ENCODE measurements at places on chromosomes 11 and 22.
A peak's percentile ranks its signal among the peaks of the same experiment; 100 is the strongest.

DNA sequence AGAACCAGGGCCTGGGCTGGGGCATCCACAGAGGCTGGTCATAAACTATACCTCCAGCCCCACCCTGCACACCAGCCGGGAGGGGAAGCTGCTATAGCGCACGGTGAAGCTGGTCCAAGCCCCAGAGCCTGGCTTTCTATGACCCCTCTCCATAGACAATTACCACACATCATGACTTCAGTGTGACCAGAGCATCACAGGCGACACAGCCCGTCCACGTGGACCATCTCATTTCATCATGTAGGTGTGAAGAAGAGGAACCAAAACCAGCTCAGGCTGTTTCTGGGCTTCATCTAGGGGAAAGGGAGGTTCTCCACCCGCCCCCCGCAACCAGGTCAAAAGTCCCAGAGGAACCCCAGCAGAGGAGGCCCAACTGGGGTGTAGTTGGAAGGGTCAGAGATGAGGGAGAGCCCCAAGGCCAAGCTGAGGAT lies 3.0 kb downstream of the CXCR5 start:
- DNase-seq = peak; percentile 82

GRCh38 chr11:84117394-84117793 lies 831.2 kb upstream of the CCDC90B start:
- DNase-seq = no peak

DNA sequence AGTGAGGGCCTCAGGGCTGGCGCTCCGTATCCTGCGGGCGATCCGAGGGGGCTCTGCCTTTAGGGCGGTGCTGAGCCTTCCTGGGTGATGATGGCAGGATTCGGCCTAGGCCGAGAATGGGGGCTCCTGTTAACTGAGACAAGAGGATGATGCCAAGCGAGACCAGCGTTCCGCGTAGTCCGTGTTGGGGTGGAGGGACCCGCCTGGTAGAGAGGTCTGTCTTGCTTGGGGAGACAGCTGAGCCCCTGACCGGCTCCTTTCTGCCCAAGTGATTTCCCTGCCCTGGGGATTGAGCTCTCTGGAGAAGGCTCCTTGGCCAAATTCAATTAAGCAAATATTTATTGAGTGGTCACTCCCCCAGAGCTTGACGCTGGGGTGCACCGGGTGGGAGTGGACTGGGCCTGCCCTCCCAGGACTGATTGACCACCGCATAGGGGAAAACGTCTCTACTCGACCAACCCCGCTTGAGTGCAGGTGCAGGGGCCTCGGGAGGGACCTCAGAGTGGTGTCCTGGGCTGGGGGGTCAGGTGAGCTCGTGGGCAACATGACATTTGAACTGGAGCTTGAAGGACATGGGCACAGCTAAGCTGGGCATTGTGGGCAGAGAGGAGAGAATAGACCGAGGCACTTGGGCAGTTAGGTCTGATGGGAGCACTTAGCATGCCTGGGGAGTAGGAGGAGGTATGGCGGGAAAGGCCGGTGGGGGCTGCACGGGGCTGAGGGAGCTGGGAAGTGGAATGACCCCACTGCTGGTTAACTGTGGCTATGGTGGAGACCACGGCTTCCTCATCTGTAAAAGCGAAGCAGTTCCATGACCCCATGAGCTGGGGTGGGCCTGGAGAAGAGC lies 1.1 kb downstream of the GNAZ start:
- no peak for DNase-seq

GRCh38 chr11:73213196-73214143 lies 4.6 kb upstream of the P2RY2 start:
- no peak for DNase-seq

DNA sequence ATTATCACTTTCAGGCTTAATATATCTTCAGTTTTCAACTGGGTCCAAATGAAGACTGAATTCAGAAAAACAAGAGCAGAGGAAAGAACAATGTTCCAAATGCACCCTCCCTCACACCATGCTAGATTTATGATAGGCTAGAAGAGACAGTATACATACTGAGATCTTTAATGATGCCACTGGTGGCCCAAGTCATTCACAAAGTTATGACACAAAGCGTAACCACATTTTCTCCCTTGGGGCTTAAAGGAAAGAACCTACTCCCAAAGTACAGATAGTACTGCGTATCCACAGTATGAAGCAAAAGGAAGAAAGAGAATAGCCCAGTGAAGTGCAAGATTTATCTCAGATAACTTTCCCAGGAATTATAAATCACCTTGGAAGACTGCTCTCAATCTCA lies 10.9 kb upstream of the SOX6 start:
- no peak for DNase-seq

DNA sequence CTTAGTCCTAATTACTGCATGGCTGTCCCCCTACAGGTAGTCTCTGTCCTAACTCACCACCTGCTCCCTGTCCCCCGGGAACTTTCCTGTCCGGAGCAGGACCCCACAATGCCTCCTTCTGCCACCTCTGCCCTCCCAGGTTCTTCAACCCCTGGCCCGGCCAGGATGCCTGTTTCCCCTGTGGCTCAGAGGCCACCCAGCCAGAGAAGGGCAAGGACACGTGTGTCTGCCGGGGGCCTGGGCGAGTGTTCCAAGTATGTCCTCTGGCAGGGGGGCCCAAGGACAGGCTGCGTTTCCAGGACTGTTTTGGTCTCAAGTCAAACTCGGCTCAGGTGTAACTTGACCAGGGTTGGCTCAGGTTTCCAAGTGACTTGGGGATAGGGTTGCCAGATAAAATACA lies 63.8 kb downstream of the BTG4 start:
- DNase-seq = no peak

DNA sequence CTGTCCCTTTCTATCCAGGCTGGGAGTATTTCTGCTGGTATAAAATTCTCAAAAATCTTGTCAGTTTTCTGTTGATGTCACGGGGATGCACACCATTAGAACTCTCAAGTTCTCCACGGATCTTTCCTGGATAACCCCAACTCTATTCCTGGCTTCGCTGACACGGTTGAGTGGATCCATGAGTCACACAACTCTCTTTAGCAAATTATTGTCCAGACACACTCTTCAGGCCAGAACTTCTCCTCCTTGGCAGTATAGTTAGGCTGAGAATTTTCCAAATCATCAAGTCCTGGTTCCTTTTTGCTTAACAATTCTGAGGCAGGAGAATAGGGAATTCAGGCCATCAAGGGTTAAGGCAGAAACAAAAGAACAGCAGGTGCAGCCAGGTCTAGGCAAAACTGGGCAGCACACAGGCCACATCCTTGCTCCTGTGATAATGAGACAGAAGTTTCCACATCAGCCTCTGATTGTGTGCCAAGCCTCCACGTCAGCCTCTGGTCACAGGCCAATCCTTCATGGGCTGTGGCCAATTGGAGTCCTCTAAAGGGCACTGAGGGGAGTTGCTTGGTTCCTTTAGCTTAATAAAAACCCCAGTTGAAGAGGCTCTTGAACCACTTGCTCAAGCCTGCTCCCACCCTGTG lies 5.7 kb upstream of the ACAT1 start:
- no peak for DNase-seq

DNA sequence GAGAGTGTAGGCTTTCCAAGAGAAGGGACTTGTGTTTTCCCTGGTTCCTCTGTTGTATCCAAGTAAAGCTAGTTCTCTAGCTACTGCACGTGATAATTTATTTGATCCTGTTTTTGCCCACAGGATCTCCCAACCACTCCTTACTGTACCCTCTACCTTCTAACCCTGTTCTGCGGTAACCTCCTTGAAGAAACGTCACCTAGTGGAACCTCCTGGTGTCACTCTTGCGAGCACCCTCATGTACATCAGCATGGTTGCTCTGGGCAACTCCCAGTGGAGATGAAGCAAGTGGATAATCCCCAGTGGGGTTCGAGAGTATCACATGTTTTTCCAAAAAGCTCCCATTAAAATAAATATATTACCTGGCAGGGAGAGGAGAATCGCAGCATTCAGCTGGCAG lies 108.9 kb upstream of the CLMP start:
- no peak for DNase-seq

- no peak for DNase-seq
Measured at GRCh38 chr11:130330101-130330684, 15.5 kb upstream of the ZBTB44 start.

DNA sequence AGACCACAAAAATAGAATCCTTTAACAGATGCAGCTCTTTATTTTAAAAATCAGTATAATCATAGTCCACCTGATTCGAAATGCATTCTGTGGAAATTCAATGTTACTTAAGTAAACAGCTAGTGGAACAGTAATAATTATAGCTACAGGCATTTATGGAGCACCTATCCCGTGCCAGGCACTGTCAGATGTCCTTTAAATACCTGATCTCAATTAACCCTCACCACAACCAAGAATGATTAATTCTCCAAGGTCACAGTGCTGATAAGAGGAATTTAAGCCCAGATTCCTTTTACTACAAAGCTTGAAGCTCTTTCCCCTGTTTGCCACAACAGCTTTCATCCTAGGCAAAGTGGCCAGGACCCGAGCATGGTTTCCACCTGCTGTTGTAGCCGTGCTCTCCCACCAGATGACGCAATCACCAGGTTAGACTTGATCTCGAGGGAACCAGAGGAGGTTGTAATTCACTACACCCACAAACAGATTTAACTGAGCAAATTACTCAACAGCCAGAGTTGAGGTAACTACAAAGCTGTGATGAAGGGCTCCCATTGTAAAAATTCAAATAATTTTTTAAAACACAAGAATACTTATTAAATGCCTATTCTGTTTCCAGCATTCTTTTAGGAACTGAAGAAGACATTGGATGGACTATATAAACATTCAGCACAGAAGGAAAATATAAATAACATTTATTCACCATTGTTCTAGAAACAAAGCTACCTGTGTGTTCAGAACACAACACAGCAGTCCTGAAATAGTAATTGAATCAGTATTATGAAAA lies 10.3 kb downstream of the PRDM10 start:
- peak; percentile 13 for DNase-seq

GRCh38 chr11:19631712-19632498 lies 80.7 kb upstream of the NAV2 start:
- DNase-seq = no peak

DNA sequence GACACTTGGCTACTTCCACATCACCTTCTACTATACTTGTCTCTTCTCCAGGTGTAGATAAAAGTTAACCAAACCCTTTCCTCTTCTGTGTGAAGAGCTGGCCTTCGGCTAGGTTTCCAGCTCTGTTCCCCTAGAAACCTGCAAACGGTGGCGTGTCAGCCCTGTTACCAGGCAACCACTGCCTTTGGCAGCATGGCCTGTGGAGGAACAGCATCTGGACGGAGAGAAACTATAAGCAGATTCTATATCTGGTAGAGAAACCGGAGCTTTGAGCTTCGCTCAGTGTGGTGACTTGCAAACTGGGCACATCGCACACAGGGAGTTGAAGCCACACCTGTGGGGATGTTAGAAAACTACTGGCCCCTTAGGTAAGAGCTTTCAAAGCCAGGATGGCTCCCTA lies 35.9 kb downstream of the ARAP1 start:
- DNase-seq = no peak

DNA sequence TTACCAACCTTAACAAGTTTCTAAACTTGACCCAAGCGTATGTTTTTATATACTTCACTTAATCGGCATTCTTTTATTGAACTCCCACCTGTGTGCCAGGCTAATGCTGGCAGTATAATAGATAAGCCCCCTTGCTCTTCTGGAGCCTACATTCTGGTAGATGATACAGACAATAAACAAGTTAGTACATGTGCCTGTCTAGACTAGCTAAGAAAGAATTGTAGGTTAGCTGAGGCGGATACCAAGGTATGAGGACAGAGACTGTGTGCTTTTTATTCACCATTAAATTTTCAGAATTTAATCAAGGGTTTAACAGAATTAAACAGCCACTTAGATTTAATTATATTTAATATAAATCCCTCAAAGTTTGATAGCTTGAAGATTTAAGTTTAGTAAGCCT lies 45.7 kb downstream of the TTC17 start:
- DNase-seq = no peak

GRCh38 chr11:10002221-10002620 lies 291.8 kb downstream of the SBF2 start:
- DNase-seq = no peak

Measured in suppressor macrophage treated with lipopolysaccharide for 1 hour (primary cell).